Activated CD8-positive, alpha-beta memory T cell treated with anti-CD3 and anti-CD28 coated beads, Interleukin-2, amount 10 ng/mL, durations not matched to agents 7 days and 5 days (primary cell): ENCODE measurements at places on chromosomes 13 and 19. TPM values are rescaled to one million over a fixed set of nuclear protein-coding genes. Genes with fewer than 3 reads are reported as not detected.

DNA sequence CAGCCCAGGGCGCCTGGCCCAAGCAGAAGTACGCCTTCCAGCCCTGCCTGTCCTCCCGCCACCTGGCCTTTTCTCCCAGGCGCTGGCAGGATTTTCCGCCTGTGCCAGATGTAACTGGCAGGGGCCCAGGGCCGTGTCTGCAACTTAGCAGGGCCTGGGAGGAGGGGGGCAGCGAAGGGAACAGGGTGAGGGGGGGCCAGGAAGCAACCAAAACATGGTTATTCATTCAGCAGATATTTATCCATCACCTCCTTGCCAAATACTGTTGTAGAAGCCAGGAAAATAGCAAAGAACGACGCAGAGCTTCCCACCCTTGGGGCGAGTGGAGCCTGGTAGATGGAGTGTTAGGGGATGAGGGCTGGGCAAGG, 5.6 kb downstream of the TLE6 start:
- no peak overlapping the region for H3K4me3 ChIP-seq
- peaks cover under 1% of the 10 kb centered on the region for H3K4me1 ChIP-seq
- no peak for DNase-seq
- H3K27ac ChIP-seq, result no peak overlapping the region

GRCh38 chr19:46626446-46626845, 1.6 kb upstream of the PTGIR start:
- no peak overlapping the region for H3K4me3 ChIP-seq
- no peaks in the 10 kb centered on the region for H3K36me3 ChIP-seq
- H3K27me3 ChIP-seq, result peaks cover 1% of the 10 kb centered on the region
- peaks cover 17% of the 10 kb centered on the region for H3K4me1 ChIP-seq
- no peak overlapping the region for H3K27ac ChIP-seq

DNA sequence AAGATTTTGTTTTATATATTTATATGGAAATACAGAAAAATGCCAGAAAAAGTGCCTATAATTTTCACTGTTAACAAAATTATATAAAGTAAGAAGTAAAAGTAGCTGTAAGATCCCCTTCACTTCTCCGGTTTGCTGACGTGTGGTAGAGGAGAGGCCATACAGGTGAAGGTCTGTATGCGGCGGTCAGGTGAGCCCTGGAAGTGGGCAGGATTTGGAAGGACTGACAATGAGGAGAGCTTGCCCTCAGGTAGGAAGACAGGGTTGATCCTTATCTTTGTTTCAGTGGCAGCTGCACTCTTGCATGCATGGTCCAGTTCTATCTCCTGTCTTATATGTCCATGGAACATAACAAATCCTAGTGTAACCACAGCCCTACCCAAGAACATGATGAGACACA, 16.9 kb upstream of the TFDP1 start:
- DNase-seq, result no peak
- H3K4me3 ChIP-seq, result no peak overlapping the region
- no peaks in the 10 kb centered on the region for H3K36me3 ChIP-seq
- H3K4me1 ChIP-seq, result no peaks in the 10 kb centered on the region
- no peak overlapping the region for H3K27ac ChIP-seq
- peaks cover 48% of the 10 kb centered on the region for H3K27me3 ChIP-seq

DNA sequence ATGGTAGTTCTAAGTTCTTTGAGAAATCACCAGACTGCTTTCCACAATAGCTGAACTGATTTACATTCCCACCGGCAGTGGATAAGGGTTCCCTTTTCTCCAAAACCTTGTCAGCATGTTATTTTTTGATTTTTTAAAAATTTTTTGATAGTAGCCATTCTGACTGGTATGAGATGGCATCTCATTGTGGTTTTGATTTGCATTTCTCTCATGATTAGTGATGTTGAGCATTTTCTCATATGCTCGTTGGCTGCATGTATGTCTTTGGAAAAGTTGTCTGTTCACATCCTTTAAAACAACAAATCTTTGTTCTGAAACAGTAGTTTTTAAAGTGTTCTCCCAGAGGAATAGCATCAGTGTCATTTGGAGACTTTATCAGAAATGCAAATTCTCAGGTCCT, 77.5 kb upstream of the POMP start:
- peaks cover 3% of the 10 kb centered on the region for H3K27me3 ChIP-seq
- H3K4me3 ChIP-seq, result no peak overlapping the region
- H3K27ac ChIP-seq, result no peak overlapping the region
- H3K36me3 ChIP-seq, result no peaks in the 10 kb centered on the region

- H3K4me1 ChIP-seq, result no peaks in the 10 kb centered on the region
- no peaks in the 10 kb centered on the region for H3K27me3 ChIP-seq
- peaks cover 24% of the 10 kb centered on the region for H3K36me3 ChIP-seq
- H3K4me3 ChIP-seq, result no peak overlapping the region
- no peak overlapping the region for H3K27ac ChIP-seq
These were observed 46.9 kb downstream of the PAN3 start for GRCh38 chr13:28185256-28185655.

DNA sequence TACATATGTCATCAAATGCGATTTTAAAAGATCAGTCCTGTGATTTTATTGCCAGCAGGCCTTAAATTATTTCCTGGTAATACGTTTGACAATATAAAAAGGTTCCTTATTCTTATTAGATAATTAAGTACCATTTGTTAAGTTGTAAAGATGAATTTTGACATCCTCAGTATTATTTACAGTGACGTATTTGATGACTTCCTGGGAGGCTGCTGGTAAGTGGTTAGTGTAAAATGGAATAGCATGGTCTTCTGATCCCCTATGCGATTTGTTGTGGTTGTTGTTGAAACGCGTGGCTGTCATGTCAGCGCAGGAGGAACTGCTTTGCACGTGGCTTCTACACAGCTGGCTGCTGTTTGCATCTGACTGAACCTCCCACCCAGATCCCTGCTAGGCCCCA, 99.7 kb downstream of the DCLK1 start:
- H3K36me3 ChIP-seq, result no peaks in the 10 kb centered on the region
- DNase-seq, result no peak
- no peak overlapping the region for H3K27ac ChIP-seq
- H3K4me3 ChIP-seq, result no peak overlapping the region
- H3K4me1 ChIP-seq, result no peaks in the 10 kb centered on the region
- no peaks in the 10 kb centered on the region for H3K27me3 ChIP-seq

GRCh38 chr19:42122691-42123607, 9.3 kb downstream of the POU2F2 start:
- peaks cover 4% of the 10 kb centered on the region for H3K36me3 ChIP-seq
- peaks cover 55% of the 10 kb centered on the region for H3K4me1 ChIP-seq
- no peaks in the 10 kb centered on the region for H3K27me3 ChIP-seq
- H3K4me3 ChIP-seq, result peak overlapping the region; percentile 61

DNA sequence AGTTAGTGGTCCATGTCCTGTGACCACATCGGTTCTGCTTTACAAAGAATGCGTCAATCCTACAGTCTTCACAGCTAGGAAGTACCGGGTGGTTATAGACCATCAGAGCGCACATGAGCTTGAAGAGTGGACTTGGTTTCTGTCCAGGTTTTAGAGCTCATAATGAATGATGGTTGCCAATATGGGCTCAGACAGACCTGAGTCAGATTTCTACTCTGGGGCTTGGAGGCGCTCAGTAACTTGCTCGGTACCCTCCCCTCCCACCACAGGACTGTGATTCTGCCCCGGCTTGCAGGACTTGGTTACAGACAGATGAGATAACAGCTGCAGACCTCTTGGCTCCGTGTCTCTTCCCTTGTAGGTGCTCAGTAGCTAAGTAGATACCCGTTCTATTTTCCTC, 284.7 kb downstream of the TSHZ3 start:
- H3K27me3 ChIP-seq, result no peaks in the 10 kb centered on the region
- H3K4me1 ChIP-seq, result no peaks in the 10 kb centered on the region
- H3K27ac ChIP-seq, result no peak overlapping the region
- no peaks in the 10 kb centered on the region for H3K36me3 ChIP-seq

GRCh38 chr19:18682807-18683108, 722 bp upstream of the CRTC1 start:
- no peak for DNase-seq
- no peaks in the 10 kb centered on the region for H3K27me3 ChIP-seq
- H3K27ac ChIP-seq, result peak overlapping the region; percentile 65
- H3K4me1 ChIP-seq, result peaks cover 21% of the 10 kb centered on the region
- H3K4me3 ChIP-seq, result peak overlapping the region; percentile 78

DNA sequence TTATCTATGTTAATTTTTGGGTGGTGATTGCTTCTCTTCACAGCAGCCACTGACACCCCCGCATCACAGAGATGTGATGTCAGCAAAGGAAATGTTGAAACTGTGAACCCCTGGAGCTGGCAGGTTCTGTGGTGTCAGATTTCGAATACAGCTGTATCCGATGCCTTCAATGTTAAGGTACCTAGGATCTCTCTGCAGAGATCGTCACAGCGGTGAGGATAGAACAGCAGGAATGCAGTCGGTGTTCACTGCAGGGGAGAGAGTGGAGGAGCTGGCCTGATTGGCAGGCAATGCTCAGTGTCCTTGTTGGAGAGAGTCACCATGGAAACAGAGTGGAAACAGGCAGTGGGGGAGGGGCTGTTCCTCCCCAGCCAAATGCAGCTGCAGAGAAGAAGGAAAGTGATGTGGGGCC, 79.5 kb upstream of the ZNF835 start:
- H3K4me1 ChIP-seq, result no peaks in the 10 kb centered on the region
- no peak overlapping the region for H3K4me3 ChIP-seq
- H3K27ac ChIP-seq, result no peak overlapping the region

DNA sequence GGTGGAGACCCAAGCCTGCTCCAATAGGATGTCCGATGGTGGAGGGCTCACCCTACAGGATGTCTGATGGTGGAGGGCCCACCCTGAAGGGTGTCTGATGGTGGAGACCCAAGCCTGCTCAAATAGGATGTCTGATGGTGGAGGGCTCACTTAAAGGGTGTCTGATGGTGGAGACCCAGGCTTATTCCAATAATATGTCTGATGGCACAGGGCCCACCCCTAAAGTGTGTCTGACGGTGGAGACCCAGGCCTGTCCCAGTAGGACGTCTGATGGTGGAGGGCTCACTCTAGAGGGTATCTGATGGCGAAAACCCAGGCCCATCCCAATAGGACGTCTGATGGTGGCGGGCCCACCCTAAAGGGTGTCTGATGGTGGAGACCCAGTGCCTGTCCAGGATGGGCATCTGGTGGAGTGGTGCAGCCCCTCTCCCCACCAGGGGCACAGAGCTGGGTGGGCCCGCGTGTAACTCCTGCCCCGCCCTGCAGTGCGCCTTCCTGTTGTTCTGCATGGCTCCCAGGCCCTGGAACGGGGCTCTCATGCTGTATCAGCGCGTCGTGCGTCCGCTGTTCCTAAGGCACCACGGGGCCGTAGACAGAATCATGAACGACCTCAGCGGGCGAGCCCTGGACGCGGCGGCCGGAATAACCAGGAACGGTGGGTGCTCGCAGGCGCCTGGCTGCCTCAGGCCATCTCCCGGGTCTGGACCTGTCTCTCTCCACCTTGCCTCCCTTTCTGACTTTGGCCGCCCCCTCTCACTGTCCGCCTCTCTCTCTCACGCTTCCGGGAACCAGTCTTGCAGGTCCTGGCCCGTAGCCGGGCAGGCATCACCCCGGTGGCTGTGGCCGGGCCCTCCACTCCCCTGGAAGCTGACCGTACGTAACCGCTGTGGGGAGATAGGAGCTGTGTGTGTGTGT, 5.1 kb downstream of the REEP6 start:
- peaks cover 3% of the 10 kb centered on the region for H3K4me1 ChIP-seq
- no peak overlapping the region for H3K4me3 ChIP-seq
- no peak for DNase-seq
- H3K27me3 ChIP-seq, result peaks cover 9% of the 10 kb centered on the region
- H3K36me3 ChIP-seq, result no peaks in the 10 kb centered on the region

- H3K4me3 ChIP-seq, result peak overlapping the region; percentile 93
- no peak for DNase-seq
- H3K27ac ChIP-seq, result no peak overlapping the region
- no peaks in the 10 kb centered on the region for H3K27me3 ChIP-seq
These were observed 1.6 kb downstream of the DHPS start for GRCh38 chr19:12680034-12680433.

- peaks cover 10% of the 10 kb centered on the region for H3K36me3 ChIP-seq
- DNase-seq, result no peak
- no peak overlapping the region for H3K27ac ChIP-seq
- no peaks in the 10 kb centered on the region for H3K27me3 ChIP-seq
- no peak overlapping the region for H3K4me3 ChIP-seq
These were observed 6.7 kb upstream of the JUND start for GRCh38 chr19:18287836-18288772.

DNA sequence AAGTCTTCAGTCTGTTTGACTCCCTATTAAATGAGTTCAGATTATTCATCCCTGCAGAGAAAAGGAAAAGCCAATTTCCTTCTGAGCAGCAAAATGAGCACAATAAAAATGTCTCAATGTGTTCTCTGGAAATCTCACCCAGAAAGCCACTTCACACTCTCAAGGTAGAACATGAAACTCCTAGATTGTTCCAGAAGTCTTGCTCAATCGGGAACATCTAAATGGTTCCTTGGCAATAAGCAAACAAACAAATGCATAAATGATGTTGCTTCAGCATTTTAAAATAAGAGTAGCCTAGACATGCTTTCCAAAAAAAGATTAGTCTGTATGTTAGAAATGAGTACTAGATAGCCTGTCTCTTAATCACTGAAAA, 59.7 kb upstream of the TNFRSF19 start:
- H3K4me3 ChIP-seq, result no peak overlapping the region
- H3K27me3 ChIP-seq, result peaks cover 29% of the 10 kb centered on the region
- no peak for DNase-seq
- H3K36me3 ChIP-seq, result no peaks in the 10 kb centered on the region
- no peaks in the 10 kb centered on the region for H3K4me1 ChIP-seq
- H3K27ac ChIP-seq, result no peak overlapping the region

GRCh38 chr13:99911965-99912566, 59.5 kb downstream of the ZIC5 start:
- H3K27me3 ChIP-seq, result peaks cover 8% of the 10 kb centered on the region
- H3K36me3 ChIP-seq, result peaks cover 23% of the 10 kb centered on the region
- H3K4me3 ChIP-seq, result no peak overlapping the region
- H3K4me1 ChIP-seq, result peaks cover 63% of the 10 kb centered on the region

DNA sequence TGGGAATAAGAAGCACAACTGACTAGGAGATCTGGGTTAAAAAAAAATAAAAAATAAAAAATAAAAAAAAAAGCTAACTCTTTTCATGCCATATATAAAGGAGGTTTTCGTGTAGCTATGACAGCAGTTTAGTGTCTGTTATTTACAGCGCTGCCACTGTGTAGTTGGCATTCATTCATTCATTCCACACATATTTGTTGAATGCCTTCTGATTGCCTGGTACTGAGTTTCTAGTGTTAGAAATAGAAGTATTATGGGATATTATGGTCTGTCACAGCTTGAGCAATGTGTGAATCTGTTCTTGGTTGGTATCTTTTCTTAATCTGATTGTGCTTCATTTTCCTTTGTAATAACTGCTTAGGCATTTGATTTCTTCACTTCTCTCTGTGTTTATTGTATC, 237.4 kb downstream of the NBEA start:
- no peak for DNase-seq
- H3K27ac ChIP-seq, result no peak overlapping the region
- no peaks in the 10 kb centered on the region for H3K27me3 ChIP-seq
- H3K4me1 ChIP-seq, result no peaks in the 10 kb centered on the region
- H3K36me3 ChIP-seq, result no peaks in the 10 kb centered on the region
- no peak overlapping the region for H3K4me3 ChIP-seq

GRCh38 chr13:100658363-100658762, 16.2 kb downstream of the TMTC4 start:
- H3K27me3 ChIP-seq, result no peaks in the 10 kb centered on the region
- peaks cover 25% of the 10 kb centered on the region for H3K4me1 ChIP-seq
- H3K27ac ChIP-seq, result peak overlapping the region; percentile 62
- peak; percentile 72 for DNase-seq

- H3K27me3 ChIP-seq, result peaks cover 47% of the 10 kb centered on the region
- peaks cover 5% of the 10 kb centered on the region for H3K36me3 ChIP-seq
- H3K4me1 ChIP-seq, result peaks cover 24% of the 10 kb centered on the region
- peak; percentile 78 for DNase-seq
These were observed 5.7 kb downstream of the COMP start for GRCh38 chr19:18785179-18786124.

The RFXANK gene
- total RNA-seq, result 110 TPM

The PIH1D1 gene
- total RNA-seq, result 158 TPM

The SOX1 gene
- total RNA-seq, result not detected

The CPAMD8 gene
- 0.21 TPM for total RNA-seq

The OBI1 gene
- total RNA-seq, result 21.1 TPM

The DCLK1 gene
- not detected for total RNA-seq

The ZNF563 gene
- 3.3 TPM for total RNA-seq

The PTH2 gene
- total RNA-seq, result not detected

The CCDC70 gene
- total RNA-seq, result not detected
